AG04450 (cell line): ENCODE measurements at places on chromosomes 7 and 10. TPM values are rescaled to one million over a fixed set of nuclear protein-coding genes. Genes with fewer than 3 reads are reported as not detected.

The ELN gene
- 2.1 and 2.8 TPM in 2 replicates for polyA plus RNA-seq

- no peak for DNase-seq
These were observed 67.8 kb downstream of the SLC13A1 start for GRCh38 chr7:123131961-123132360.

The HKDC1 gene
- 0.47 and 0.83 TPM in 2 replicates for polyA plus RNA-seq

GRCh38 chr7:49707891-49708290 lies 65.5 kb upstream of the VWC2 start:
- DNase-seq, result no peak

The MMP21 gene
- polyA plus RNA-seq, result 0.07 TPM in 1 of 2 replicates, not detected in the other

DNA sequence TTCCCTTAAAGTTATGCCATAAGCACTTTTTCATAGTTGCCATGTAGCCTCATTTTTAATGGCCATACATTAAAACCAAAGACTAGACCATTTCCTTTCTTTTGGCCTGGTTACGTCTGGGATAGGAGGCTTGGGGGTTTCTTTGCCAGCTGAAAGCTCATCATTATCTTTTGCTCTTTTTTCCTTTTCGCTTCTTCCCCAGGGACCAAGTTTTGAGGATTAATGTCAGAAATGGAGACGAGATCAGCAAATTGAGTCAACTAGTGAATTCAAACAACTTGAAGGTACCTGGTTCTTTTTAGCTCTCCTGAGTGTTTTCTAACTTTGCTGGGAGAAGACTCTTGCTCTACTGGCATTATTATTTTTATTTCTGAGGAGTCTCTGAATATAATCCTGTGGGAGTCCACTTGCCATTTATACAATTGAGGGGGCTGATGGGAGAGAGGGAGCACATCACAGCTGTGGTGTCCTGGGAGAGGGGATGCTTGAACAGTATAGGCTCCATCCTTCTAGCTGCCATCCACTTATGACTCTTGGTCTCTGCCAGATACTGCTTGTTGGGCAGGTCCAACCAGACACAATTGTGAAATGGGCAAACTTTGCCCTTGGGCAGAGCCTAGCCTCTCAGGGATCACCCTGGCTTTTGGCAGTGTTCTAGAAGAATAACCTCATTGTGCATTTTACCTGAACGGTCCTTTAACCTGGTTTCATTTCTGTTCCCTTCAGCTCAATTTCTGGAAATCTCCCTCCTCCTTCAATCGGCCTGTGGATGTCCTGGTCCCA lies 5.8 kb downstream of the CPA4 start:
- no peak for DNase-seq
